Activated CD8-positive, alpha-beta memory T cell treated with anti-CD3 and anti-CD28 coated beads for 4 hours (primary cell): ENCODE measurements at places on chromosomes 3 and 15.

- no peak for DNase-seq
Measured at GRCh38 chr3:38958026-38958720, 93.6 kb downstream of the SCN11A start.

- DNase-seq = no peak
Measured at GRCh38 chr15:39728845-39729244, 53.8 kb downstream of the FSIP1 start.

GRCh38 chr15:85473455-85473854 lies 93.1 kb downstream of the AKAP13 start:
- no peak for DNase-seq

GRCh38 chr3:179272385-179272784 lies 21.5 kb upstream of the KCNMB3 start:
- DNase-seq = no peak

DNA sequence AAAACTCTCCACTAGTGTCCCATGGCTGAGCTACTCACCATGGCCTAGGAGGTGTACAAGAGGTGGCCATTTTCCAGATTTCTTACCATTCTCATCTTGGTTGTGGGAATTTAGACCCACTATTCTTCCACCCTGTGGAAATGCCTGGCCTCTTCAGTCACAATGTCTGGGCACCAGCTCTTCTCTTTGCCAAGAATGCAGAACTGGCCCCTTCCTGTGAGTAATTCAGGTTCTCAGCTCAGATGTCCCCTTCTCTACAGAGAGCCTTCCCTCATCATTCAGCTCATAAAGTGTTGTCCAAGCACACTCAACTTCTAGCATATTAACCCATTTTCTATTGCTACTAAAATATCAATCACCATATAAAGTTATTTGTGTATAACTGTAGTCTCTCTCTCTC lies 575.5 kb upstream of the KCNMB2 start:
- DNase-seq = no peak

- DNase-seq = no peak
Measured at GRCh38 chr3:195365371-195365770, 77.4 kb downstream of the ACAP2 start.

GRCh38 chr15:80003171-80003570 lies 32.2 kb upstream of the BCL2A1 start:
- DNase-seq = no peak

DNA sequence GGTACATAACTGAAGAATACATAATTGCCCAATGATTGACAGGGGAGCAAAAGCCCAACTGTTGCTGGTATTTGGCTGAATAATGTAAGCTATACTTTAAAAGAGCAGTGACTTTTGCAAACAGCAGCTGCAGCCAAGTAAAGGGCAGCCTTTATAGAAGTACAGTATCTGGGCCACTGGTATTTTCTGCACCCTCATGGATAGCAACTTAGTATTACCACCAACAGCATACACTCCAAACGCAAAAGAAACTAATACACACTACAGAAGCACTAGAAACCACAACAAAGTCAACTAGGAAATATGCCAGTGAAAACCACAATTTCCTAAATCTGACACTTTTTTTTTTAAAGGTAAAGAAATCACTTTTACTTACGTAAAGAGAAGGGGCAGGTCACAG lies 206.1 kb downstream of the TIGIT start:
- DNase-seq = no peak

GRCh38 chr15:40917585-40917984 lies 11.6 kb upstream of the DLL4 start:
- DNase-seq = no peak

DNA sequence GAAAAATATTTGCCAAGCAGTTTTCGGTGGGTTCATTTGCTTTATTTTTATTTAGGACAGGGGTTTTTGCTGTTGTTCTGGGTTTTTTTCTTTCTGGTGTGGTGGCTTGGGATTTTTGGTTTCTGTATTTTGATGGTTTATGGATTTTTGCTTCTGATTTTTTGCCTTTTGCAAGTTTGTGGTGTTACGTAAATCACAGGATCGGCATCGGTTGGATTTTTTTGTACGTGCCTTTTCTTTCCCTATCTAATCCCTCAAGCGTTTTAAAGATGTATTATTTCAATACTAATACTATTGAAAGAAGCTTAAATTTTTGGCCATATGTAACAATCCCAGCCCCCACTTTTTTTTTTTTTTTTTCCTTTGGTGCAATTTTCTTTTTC lies 782 bp upstream of the BCL6 start:
- DNase-seq = no peak

DNA sequence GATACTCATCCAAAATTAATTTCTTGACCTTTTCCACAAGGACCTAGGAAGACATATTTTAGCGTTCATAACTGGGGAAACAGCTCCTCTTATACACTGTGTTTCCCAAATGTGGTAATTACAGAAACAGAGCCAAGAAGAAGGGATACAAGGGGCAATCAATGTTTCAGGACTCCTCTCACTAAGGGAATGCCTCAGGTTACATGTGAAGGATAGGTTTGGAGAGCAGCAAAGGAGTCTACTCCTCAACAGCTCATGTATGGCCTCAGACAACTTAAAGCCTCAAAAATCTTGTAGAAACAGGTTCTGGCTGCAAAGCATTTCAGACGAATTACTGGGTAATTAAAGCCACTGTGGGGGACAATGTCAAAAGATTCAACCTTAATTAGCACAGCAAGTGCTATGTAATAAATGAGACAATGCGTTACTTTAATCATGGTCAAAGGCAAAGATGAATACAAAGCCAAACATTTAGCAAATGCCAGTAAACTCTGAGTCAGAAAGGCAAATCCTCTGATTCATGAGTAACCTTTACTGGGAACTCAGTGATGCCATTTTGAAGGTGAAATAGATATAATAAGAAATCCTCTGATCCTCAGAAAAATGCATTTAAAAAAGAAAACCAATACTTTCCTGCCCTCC lies 1111.2 kb downstream of the TUSC7 start:
- DNase-seq = no peak

- DNase-seq = no peak
Measured at GRCh38 chr3:66490214-66490613, 10.6 kb downstream of the LRIG1 start.

- DNase-seq = no peak
Measured at GRCh38 chr15:90642464-90643300, 74.5 kb upstream of the BLM start.

GRCh38 chr15:30062881-30063280 lies 19.9 kb upstream of the GOLGA8J start:
- no peak for DNase-seq

DNA sequence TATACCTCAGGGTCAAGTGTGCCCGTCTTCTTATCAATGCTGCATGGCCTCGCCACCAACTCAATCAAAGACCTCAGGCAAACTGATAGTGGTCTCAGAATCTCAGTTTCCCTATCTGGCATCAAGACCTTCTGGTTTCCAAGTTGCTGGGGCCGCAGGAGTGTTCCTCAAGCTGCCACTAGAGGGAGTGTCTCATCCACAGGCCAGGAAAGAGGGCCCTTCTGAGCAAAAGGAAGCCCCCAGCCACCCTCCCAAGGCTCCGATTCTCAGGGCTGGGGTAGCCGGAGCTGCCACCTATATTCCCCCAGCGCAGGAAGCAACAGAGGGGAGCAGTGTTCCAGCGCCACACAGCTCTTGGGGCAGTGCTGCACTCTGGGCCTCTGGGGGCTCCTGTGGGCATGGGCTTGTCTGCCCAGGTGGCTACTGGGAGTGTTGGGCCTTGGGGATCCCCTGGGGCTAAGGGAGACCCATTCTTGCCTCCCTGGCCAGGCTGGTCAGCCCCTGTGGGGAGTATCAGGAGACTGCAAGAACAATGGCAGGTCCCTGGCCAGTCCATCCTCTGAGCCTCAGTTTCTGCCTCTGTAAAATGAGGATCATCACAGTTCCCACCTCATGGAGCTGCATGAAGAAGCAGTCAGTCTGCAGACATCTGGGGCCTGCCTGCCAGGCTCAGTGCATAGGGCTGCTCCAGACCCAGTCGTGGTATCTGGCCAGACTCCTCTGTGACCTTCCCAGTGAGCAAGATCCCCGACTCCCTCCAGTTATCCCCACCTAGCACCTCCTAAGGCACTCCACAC lies 23.4 kb upstream of the SEC13 start:
- peak; percentile 17 for DNase-seq

DNA sequence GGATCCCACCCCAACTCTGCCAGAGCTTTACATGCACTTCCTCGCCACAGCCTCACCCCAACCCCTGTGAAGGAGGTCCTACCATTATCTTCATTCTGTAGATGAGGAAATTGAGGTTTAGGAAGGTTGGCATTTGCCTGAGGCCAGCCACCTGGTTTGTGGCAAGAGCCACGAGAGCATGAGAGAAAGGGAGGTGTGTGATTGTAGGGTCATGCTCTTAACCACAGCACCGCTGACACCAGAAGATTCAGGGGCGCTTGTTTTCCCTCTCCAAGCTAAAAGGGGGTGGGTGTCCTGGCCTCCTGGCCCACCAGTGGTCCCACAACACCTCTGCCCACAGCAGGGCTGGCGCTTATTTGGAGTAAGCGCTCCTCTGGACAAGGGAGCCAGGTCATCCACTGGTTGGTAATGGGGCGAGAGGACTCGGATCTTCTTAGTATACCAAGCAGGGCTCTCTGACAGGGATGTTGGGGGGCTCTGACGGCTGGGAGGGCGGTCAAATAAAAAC lies 691 bp downstream of the RHCG start:
- DNase-seq = no peak

DNA sequence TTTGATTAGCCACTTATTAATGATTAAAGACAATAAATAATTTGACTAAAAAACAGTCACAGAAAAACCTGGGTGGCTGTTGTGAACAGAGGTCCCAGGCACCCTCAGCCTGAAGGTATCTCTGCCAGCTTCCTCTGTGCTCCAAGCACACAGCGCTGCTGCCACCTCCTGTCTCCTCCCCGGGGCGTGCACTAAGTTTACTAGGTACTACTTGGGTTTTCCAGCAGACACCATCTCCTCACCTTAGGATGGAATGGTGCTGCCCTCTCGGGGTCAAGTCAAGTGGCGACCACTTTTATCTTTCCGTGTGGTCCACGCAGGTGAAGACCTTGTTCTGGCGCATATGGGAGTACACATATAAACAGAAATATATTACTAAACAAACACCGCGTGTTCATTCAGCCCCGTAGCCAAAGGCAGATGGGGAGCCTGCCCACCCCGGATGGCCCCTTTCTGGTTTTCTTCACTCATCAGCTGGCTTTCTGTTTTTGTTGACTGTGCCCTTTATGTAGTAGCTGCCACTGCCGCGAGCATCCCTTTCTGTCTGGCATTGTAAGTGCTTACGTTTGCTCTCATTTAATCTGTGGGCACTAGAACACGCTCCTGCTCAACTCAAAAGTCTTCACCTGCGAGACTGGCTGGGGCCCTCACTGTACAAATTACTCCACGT lies 128.0 kb downstream of the LRIG1 start:
- no peak for DNase-seq

DNA sequence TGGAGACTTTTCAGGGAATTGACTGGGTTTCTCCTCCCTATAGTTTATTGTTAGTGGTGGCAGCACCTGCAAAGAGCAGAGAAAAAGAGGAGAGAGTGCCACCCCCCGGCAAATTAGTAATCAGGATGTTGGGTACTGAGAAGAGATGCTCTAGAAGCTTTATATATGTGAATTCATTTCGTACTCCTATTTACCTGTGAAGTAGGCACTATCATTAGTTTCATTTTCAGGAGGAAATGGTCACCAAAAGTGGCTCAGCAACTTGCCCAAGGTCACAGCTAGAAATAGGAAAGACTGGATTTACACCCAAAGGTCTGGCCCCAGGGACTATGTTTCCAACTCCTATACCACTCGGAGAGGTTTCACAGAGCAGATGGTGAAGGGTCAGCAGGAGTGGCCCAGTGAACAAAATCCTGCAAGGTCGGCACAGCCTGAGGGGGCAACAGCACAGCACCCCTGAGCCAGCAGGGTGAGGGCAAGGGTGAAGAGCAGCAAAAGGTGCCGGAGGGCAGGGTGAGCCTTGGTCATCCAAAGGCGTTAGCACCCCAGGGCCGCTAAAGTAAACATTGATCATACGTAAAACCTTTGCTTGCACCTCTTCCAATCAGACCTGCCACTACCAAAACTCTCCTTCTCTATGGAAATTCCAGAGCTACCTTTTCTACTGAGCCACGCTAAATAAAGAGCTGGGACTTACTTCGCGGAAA lies 23.6 kb downstream of the VGLL4 start:
- no peak for DNase-seq

DNA sequence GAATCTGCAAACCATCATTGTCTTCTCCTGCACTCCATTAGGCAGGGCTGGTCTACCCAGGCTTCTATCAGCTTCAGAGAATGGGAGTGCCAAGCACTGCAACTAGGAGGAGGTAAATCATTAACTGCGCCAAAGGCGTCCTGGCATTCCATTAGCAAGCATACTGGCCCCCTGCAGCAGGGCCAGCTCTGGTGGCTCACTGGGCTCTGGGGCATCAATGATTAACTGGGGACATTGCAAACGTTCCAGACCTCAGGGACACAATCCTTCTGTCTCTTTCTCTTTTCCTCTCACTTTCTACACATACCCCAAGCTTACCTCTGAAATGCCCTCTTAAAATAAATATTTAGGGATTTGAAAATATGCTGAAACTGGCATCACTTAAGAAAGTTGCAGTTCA lies 129.0 kb downstream of the MYLK start:
- DNase-seq = no peak

DNA sequence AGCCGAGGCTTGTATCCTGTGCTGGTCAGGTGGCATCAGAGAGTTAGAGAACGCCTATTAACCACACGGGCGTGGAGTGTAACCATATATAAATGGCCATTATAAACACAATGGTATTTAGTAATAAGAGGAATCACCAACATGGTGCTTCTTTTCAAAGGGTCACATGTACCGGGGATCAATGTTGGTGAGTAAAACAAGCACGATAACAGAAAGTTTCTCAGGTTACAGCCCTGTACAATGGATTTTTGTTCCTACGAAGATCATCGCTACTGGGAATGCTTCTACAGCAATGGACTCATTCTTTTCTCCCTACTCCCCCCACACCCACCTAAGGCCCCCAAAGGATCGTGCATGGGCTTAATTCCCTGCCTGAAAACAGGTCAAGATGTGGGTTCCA lies 42.5 kb downstream of the MEIS2 start:
- no peak for DNase-seq

GRCh38 chr3:58719684-58720083 lies 53.1 kb upstream of the FAM3D start:
- DNase-seq = no peak

GRCh38 chr15:38755718-38756117 lies 191.1 kb upstream of the RASGRP1 start:
- DNase-seq = no peak

GRCh38 chr3:52281981-52282801 lies 3.7 kb upstream of the WDR82 start:
- no peak for DNase-seq

GRCh38 chr3:49930922-49931321 lies 1.3 kb upstream of the MON1A start:
- no peak for DNase-seq

DNA sequence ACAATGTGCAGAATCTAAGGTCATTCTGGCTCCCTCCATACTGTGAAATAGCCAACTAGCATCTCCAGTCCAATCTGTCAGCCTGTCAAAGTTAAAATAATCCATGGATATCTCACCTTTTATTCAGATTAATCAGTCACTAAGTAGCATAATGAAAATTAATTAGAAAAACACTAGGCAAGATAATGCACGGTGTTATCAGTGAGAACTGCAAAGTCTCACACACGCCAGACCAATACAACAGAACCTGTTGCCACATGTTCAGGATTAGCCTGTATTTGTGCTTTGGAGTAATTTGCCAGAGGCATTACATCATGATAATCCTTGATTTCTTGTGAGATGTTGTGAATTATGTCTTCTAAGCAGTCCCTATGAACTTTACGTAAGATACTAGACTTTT lies 820.4 kb upstream of the ALCAM start:
- DNase-seq = no peak

- DNase-seq = no peak
Measured at GRCh38 chr3:181966393-181966792, 254.7 kb downstream of the SOX2 start.

- no peak for DNase-seq
Measured at GRCh38 chr3:65888196-65888595, 150.5 kb downstream of the MAGI1 start.
